ENCODE measurements at places on chromosomes 2 and 18. TPM values are rescaled to one million over a fixed set of nuclear protein-coding genes. Genes with fewer than 3 reads are reported as not detected.

Gene SPP2
- total RNA-seq = not detected

Gene PRSS56
- not detected for total RNA-seq

Gene SH2D6
- 0.23 TPM for total RNA-seq

Gene RNF152
- 25.5 TPM for total RNA-seq

Gene TPO
- total RNA-seq = 0.23 TPM

Gene CYTIP
- total RNA-seq = not detected

Gene RNU2-63P
- under 0.01 TPM for total RNA-seq

Gene ANKRD36
- total RNA-seq = 8.9 TPM

Gene TDRD15
- not detected for total RNA-seq

Gene CCDC141
- not detected for total RNA-seq

Gene MYL12B
- total RNA-seq = 753 TPM

Gene DYNAP
- not detected for total RNA-seq

Measured in hair follicular keratinocyte (primary cell).